ENCODE measurements at places on chromosomes 5 and 9.

DNA sequence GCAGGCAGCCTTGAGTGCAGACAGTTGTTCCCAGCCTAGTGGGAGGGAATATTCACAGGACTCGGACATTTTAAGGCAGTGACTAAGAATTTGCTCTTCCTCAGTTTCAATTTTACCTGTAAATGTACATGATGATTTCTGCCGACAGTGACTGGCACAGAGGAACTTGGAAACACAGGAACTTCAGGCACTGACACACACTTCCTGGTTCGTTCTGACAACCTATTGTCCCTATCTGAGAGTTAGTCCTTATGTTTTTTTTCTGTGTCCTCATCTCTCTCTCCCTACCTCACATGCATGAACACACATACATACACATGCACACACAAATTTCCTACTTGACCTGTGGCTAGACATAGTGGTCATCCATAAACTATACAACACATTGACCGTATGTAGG lies 89.4 kb upstream of the CD180 start:
- no peak for DNase-seq

- DNase-seq = no peak
Measured at GRCh38 chr9:126607731-126608130, 6.0 kb upstream of the LMX1B start.

DNA sequence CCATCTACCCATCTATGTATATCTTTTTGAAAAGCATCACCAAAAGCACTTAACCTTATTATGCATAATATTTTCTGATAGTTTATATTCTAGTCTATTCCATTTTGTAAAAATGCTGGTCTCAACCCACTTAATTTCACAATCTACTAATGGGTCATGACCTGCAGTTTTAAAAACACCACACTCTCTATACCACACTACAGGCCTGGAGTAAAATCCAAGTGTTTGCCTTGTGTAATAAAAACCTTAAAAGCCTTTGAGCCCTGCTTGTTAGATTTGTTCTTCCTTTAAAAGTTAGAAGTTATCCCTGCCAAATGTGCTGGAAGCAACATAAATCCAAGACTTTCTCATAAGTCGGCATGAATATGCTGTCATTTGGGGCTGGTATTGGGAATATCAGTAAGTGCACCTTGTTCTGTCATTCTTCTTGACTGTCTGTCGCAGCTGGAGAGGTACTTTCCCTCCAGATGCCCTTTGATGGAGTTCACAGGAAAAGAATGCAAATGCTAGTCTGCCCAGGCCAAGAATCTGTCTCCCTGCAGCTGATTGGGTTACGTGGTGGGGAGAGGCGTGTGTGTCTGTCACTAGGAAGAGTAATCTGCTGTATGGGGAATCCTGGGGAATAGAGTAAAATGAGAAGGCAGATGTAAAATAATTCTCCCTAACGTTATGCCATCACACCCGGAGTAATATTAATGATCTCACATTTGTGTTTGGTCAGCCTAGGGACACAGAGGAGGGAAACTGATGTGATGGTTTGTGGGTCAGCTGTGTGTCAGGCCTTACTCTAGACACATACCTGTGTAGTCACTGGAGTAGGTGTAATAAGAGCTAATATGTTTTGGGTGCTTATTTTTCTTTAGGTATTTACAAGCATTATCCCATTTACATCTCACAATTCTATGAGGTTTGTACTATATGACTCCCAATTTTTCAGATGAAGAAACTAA lies 79.4 kb downstream of the ZNF366 start:
- DNase-seq = no peak

- no peak for DNase-seq
Measured at GRCh38 chr5:39459071-39459470, 34.3 kb upstream of the DAB2 start.

DNA sequence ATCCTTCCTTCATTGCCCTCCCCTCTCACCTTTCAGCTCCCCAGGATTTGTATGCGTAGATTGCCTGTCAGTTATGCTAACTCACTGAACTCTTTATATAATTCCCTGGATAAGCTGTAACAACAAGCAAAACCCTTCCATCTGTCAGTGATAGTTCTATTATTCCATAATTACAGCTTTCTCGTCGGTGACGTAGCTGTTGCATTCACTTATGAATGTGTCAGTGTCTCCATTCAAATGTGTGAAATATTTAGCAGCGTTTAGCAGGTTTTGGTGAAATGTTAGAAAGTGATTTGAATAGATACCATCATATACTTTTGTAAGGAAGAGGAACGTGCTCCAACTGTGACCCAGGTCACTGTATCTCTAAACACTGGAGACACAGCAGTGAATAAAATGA lies 45.2 kb downstream of the PIP5K1B start:
- DNase-seq = no peak

DNA sequence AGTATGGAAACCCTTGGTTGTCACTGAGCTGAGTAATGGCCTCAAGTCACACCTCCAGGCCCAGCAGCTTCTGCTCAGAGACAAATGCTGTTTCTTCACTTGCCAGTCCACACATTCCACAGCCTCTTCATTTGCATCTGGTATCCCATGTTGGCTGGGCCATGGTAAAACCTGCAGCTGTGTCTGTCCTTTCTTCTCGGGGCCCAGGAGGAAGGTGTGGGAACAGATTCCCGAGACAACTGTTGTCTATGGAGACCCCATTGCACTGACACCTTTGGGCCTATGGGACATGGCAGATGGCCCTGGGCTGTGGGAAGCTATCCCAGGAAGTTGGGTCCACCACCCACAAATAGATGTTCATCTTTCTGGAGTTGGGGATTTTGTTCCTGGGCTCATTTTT lies 85.1 kb downstream of the MACROH2A1 start:
- no peak for DNase-seq

- DNase-seq = no peak
Measured at GRCh38 chr5:154265197-154265773, 74.8 kb downstream of the GALNT10 start.

GRCh38 chr5:58188262-58188651 lies 271.6 kb downstream of the PLK2 start:
- no peak for DNase-seq

DNA sequence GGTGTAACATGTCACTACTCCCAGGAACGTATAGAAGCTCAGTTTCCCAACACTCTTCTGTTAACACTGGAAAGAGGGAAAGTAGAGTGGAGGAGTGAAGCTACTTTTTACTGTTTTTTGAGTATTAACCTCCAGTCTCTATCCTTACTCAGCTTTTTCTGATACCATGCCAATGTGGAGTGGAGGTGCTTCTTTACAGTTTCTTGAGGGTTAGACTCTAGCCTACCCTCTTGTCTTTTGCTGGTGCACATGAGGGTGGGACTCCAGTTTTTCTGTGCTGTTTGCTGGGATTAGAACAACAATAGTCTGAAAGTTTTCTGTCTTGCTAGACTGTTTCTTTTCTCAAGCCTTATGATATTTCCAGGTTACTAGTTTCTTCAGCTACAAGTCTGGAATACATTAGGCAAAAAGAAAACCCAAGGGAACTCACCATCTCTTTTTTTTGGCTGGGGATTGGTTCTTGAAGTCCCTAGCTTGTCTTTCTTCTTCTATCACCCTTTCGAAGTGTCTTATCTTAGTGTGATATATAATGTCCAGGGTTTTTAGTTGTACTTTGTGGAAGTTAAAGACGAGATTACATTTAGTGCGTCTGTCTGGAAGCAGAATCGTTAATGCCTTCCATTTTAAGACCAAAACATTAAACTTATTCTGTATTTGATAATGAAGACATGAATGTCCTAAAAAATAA lies 35.9 kb downstream of the PRR16 start:
- no peak for DNase-seq

GRCh38 chr5:17355586-17356346 lies 138.3 kb downstream of the BASP1 start:
- DNase-seq = no peak

GRCh38 chr9:119252671-119253299 lies 116.5 kb downstream of the BRINP1 start:
- no peak for DNase-seq

DNA sequence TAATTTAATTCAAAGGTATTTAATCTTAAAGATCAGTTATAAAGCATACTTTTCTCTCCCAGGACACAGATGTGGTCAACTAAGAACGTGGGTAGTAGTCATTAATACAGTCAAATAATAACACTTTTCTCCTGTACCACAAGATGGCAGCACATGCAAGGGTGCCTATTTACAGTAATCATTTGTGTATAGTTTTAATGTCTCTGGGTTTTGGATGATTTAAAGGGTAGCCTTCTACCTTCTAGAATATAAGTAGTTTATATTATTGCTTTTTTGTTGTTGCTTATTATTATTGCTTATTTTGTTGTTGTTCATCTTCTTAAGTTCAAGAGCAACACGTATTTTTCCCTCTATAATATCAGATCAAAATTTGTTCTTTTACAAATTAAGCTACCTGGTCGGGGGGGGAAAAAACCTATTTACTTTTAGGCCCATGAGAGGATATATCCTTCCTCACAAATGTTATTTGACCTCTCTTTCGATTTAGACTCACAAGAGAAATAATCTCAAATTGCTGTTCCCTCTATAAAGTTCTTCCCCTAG lies 59.6 kb upstream of the SLC27A6 start:
- DNase-seq = peak; percentile 14
